Kidney (tissue), 22 donors: ENCODE measurements at places on chromosomes 12 and 14. TPM values are rescaled to one million over a fixed set of nuclear protein-coding genes. Genes with fewer than 3 reads are reported as not detected.

The KERA gene
- total RNA-seq, result not detected

The C14orf39 gene
- not detected for total RNA-seq

DNA sequence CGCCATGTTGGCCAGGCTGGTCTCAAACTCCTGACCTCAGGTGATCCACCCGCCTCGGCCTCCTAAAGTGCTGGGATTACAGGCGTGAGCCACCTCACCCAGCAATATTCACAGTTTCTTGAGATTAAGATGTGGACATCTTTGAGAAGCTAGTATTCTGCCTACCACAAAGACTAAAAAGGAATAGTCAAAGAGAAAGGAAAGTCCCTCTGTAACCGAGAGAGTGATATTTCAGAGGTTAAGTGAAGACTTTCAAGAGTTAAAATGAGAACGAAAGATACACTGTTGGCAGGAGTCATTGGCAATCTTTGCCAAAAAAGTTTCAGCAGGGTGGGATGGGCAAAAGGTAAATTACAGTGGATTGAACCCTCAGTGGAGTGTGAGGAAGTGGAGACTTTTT is 15.6 kb downstream of the DGKA start:
- no peaks in the 10 kb centered on the region for H3K36me3 ChIP-seq
- no peak overlapping the region for H3K27ac ChIP-seq
- no peak for DNase-seq

DNA sequence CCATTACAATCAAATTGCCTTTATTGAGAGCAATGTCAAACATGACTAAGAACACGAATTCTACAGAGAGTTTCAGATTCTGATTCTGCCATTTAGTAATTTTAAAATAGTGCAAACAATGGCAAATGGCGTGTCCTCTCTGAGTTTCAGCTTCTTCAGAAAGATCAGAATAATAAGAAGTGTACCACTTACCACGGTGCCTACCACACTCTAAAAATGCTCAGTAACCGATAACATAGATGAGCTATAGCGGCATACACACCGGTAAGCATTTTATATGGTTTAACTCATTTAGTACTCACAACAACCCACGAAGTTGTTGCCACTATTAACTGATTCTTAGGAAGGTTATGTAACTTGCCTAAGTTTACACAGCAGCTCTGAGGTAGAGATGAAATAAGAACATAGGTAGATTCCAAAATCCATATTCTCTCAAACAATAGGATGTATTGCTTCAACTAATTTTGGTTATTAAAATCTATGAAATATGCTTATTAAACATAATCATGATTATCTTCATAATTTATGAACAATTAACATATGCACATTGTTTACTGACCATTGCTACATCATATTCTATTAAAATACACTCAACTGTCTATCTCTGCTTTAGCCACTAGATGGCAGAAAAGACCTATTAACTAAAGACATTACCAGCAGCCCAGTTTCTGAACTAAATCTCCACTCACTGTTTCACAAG is 38.3 kb downstream of the SLC6A15 start:
- H3K4me1 ChIP-seq, result no peaks in the 10 kb centered on the region
- H3K27me3 ChIP-seq, result no peaks in the 10 kb centered on the region
- H3K27ac ChIP-seq, result no peak overlapping the region

DNA sequence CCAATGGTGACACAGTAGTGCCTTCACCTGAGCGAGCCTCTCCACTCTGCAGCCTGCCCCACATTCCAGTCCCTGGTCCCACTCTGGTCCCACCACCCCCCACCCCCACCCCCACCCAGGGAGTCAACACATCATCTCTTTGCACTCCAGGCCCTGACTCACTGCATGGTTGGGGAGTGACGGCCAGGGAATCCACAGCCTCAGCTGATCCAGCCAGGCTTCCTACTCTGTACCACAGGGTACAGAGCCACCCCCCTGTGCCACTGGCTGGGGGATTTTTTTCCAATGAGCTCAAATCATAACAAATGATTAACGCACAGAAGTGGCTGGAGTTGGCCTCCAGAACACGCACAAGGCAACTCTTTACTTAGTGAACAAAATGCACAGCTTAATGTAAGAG is 233.7 kb downstream of the NTF3 start:
- H3K27me3 ChIP-seq, result no peaks in the 10 kb centered on the region
- no peak overlapping the region for H3K4me3 ChIP-seq
- H3K4me1 ChIP-seq, result no peaks in the 10 kb centered on the region
- DNase-seq, result no peak

- H3K27ac ChIP-seq, result no peak overlapping the region
- no peak for DNase-seq
- no peaks in the 10 kb centered on the region for H3K4me1 ChIP-seq
- no peaks in the 10 kb centered on the region for H3K27me3 ChIP-seq
- no peak overlapping the region for H3K4me3 ChIP-seq
Measured at GRCh38 chr12:96225994-96226399, 31.8 kb downstream of the ELK3 start.

- no peak overlapping the region for H3K27ac ChIP-seq
- H3K4me1 ChIP-seq, result no peaks in the 10 kb centered on the region
- no peaks in the 10 kb centered on the region for H3K27me3 ChIP-seq
- no peak for DNase-seq
Measured at GRCh38 chr14:53325176-53325806, 172.2 kb upstream of the DDHD1 start.
